ENCODE measurements at places on chromosomes 5 and 9.
A peak's percentile ranks its signal among the peaks of the same experiment; 100 is the strongest.

GRCh38 chr5:159152876-159153275, 53.2 kb upstream of the EBF1 start:
- no peak for DNase-seq

DNA sequence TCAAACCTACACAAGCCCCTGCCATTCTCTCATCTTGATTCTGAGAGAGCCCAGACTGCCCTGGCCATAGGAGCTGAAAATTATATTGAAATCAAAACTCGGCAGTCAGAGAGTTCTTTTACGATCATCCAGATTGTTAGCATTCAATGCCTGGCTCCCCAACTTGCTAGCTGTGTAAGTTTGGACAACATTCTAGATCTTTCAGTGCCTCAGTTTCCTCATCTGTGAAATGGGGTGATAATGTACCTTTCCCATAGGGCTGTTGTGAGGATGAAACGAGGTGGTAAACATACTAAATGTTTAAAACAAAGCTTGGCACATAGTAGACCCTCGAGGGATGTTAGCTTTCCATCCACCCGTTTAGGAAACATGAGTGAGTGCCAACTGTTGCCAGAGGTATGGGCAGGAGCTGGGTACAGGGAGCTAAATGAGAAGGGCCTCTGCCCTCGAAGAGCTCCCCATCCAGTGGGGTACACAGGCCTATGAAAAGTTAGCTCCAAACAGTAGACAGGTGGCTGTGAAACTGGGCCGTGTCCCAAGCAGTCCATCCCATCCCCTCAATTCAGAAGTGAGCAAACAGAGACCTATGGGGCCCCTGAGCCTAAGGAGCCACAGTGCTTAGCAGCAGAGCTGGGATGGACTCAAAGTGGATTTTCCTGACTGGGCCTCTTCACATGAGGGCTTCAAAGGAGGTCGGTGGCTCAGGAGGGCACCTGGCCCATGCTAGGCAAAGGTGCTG, 17.3 kb upstream of the IGFBPL1 start:
- DNase-seq: no peak

- no peak for DNase-seq
Measured at GRCh38 chr5:81631621-81632020, 119.3 kb downstream of the SSBP2 start.

- no peak for DNase-seq
Measured at GRCh38 chr5:79077680-79078365, 8.3 kb downstream of the BHMT2 start.

GRCh38 chr9:128335161-128335560, 5.2 kb upstream of the SLC27A4 start:
- DNase-seq: no peak

DNA sequence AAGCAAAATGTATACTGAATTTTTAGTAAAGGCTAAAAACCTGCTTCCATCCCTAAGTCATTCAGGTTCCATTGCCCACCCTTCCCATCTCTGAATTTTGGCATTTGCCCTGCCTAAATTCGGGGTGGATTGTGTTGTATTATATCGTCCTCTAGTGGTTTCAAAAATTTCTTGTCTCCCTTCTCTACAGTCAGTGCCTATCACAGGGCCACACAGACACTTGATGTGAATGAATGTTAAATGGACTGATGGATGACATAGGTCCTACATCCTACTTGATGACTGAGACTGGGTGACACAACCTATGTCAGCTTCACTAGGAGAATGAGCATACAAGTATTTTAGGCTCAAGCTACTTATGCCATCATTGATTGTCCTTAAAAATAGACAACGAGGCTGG, 45.6 kb upstream of the SLC30A5 start:
- DNase-seq: no peak

GRCh38 chr5:109682383-109682782, 7.3 kb upstream of the MAN2A1 start:
- DNase-seq: peak; percentile 46

DNA sequence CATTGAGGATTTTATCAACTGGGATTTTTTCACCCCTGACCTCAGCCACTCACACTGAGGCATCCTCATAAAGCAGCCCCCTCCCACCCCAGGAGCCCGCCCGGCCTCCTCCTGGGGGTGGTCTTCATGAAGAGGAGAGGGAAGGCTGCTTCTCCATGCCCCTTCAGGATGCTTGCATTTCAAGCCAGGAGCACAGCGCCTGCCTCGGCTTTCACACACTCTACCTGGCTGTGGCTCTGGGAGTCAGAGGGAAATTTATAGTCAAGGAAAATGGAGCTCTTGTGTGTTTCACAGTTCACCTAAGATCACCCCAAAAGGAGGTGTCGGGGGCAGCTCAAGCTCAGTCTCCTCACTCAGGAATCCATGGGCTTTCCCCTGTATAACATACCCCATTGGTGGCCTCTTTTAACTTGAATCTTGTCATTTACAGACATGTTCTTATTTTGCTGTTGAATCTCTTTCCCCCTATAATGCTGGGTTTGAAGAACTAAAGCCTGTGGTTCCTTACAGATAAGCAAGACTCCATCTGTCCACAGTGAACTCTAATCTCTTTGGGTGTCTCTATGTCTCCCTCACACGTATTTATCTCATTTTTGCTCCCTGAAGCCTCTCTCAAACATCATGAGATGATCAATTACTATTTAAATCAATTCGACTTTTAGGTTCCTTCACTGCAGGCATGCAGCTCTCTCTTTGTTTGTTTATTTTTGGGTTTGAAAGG, 22.6 kb upstream of the IQGAP2 start:
- DNase-seq: no peak

GRCh38 chr5:128645581-128645980, 107.5 kb upstream of the FBN2 start:
- DNase-seq: no peak

- no peak for DNase-seq
Measured at GRCh38 chr9:76161106-76161505, 233.1 kb downstream of the RFK start.

DNA sequence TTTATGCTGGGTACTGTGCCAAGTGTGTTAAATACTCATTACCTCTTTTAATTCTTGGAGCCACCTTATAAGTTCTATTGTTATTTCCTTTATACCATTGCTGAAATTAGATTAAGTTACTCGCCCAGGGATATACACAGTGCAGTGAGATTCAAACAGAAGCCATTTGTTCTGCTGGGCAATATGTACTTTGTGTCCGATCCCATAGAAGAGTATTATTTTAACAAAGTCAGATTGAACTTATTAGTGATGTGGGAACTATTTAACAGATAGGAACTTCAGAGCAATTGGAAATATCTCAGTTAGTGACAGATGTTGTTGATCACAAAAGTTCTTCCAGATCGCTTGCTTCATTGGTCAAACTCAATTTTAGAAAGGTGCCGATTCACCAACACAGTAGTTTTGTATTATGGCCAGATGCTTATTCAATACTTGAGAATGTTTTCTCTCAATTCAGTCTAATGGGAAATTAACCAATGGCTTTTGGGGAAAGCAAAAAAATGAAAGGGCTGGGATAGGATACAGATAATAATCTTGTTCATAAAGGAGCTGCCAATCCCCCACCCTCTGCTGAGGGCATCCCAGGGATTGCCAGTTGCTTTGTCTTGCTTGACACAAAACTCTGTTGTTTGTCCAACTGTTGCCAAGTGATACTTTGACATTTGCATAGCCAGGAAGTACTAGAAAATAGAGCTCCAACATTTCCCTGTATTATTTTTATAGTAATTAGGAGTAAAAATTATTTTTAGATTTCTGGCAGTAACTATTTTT, 94.8 kb upstream of the SEMA6A start:
- peak; percentile 40 for DNase-seq

DNA sequence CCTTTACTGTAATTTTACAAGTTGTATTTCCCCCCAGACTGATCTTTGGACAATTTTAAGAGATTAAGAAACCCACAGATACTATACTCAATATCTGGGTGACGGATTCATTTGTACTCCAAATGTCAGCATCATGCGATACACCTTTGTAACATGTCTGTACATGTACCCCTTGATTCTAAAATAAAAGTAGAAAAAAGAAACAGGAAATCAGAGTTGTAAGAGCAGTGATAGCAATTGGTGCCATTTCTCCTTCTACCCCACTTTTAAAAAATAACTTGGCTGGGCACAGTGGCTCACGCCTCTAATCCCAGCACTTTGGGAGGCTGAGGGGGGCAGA, 116.9 kb downstream of the FGF1 start:
- no peak for DNase-seq

DNA sequence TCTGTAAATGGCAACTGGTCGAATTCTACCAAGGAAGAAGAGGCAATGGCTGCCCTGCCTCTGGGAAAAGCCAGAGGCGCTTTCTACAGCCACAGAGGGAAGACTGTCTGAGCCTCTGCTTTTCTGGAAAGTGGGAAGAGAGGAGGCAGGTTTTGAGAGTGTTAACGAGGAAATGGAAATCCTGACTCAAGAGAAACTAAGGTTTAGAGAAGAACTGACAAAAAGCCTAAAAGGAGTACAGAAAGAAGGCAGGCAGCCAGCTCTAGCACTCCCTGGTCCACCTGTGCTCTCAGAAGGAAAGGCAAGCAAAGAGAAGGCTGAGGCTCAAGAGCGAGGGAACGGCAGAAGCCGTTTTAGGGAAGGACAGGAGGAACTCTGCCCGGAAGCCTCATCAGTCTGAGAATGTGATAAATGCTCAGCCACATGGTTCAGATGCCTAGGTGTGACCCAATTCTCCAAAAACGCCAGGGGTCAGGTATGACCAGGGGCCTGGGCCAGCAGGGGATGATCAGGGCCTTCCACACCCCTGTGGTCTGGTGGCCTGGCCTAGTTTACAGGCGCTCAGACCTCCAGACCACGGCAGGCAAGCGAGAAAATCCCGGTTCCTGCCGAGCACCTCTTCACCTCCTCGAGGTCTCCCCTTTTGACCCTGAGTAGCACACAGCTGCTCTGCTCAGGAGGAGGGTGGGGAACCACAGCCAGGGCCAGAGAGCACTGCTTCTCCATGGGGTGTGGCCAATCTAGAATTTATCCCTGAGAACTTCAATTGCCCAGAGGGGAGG, 79.9 kb upstream of the FBXW11 start:
- DNase-seq: no peak

DNA sequence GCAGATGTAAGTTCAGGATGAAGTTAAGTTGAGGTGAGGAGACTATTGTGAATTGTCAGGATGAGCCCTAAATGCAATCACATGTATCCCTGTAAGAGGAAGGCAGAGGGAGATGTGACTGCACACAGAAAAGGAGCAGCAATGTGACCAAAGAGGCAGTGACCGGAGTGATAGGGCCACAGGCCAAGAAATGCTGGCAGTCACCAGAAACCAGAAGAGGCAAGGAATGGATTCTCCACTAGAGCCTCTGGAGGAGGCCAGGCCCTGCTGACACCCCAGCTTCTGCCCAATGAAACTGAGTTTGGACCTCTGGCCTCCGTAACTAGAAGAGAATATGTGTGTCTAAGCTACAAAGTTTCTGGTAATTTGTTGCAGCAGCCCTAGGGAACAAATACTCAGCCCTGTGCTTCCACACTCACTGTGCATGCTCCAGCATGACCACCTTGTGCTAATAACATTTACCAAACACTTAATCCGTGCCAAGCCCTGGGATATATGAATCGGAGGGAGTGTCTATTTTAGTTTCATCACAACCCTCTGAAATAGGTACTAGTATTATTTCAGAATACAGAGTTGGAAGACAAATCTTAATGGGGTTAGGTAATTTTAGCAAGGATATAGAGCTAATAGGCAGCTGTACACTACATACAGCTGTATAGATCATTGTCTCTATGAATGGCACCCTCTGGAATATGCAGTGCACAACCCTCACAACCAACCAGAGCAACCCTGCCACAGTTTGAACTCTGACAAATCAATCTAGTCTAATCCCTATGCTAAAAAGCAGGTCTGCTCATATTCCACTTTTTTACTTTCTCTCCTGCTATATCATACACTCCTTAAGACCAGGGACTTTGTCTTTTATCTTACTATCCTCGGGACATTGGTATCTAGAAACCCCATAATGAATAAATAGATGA, 7.8 kb upstream of the GPX8 start:
- peak; percentile 37 for DNase-seq

- peak; percentile 81 for DNase-seq
Measured at GRCh38 chr9:76181020-76181641, 213.1 kb downstream of the RFK start.

DNA sequence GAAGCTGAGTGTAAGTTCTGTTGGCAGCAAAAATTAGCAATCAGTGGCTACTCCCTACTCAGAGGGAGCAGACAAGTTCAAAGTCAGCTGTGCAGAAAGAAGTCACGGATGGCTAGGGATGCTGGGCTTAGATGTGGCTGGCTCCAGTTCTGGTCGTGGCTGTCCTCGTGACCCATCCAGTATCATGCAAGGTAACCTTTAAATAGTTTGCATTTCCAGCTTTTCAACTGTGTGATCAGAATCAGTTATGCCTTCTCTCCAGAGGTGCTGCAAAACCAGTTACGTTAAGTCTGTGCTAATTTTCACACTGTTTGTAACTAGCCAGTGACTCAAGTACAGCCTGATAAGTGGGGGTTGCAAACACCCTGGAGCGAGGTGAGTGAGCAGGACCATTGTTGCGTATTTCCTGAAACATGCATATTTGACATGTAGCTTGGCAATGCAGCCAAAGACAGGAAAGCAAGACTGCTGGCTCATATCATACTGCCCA, 302.4 kb downstream of the ATPSCKMT start:
- DNase-seq: peak; percentile 52

DNA sequence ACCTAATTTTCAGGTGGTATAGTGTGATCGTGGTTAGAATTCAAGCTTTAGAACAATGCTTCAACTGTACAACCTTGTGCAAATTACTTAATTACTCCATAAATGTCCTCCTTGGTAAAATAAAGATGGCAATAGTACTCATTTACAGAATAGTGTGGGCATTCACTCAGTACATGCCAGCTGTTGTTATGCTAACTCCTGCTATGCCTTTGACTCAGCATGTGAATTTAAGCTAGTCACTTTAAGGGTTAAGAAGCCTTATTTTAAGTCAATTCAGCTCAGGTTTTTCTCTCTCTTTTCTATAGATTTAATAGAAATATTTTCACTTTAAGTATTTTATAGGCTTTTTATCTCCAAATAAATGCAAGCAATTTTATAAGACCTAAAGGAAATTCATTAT, 335.6 kb upstream of the ITGA1 start:
- DNase-seq: no peak

DNA sequence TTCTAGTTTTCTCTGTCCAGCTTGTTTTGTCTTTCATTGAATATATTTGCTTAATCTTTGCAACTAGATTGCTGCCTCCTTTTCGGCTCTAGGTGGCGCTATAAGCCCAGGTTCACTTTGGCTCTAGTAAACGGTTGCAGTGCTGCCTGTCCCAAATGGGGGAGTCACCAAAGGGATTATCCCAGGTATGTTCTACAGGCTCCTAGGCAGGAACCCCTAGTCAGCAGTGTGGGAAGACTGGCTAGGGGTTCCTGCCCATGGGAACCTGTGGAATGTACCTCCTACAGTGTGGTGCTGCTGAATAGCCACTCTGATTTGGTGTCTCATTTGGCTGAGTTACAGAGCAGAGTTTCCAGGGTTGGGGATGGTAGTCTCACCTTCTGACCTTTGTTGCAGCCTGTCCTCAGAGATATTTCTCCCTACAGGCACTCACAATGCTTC, 85.2 kb downstream of the ARSB start:
- DNase-seq: peak; percentile 75

DNA sequence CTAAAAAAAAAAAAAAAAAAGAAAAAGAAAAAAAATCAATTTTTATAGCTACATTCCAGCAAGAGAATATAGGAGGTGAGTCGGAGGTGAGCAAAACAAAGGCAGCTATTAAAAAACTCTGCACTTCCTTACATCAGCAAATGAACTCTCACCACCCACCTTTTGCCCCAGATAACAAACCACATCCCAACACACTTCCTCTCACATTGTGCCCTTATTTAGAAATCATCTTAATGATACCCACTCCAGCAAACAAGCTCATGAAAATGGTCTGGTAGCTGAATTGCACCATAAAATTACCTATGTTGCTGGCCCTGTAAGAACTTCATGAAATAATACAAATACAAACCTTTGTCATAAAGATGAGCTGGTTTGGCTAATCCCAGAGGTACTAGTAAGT, 82.9 kb downstream of the CEMIP2 start:
- no peak for DNase-seq

All from astrocyte of the hippocampus (primary cell).